Activated CD4-positive, alpha-beta T cell treated with anti-CD3 and anti-CD28 coated beads, Interleukin-2, amount 50 U/mL, for 48 hours (primary cell): ENCODE measurements at places on chromosomes 4 and X.

- DNase-seq, result no peak
Observed at GRCh38 chr4:153594210-153594609, 89.9 kb upstream of the TLR2 start.

DNA sequence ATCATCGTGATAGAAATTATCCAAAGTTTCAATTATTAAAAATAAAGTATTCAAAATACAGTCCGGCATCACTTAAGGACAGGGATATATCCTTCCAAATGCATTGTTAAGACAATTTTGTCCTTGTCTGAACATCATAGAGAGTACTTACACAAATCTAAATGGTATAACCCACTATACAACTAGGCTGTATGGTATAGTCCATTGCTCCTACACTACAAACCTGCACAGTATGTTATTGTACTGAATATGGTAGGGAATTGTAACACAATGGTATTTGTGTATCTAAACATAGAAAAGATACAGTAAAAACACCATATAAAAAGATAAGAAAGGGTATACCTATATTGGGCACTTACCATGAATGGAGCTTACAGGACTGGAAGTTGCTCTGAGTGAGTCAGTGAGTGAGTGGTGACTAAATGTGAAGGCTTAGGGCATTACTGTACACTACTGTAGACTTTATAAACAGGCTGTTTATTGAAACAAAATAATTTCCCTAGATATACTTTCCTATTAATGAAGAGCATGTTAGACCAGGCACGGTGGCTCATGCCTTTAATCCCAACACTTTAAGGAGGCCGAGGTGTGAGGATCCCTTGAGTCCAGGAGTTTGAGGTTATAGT, 44.8 kb upstream of the PTPN13 start:
- DNase-seq, result no peak

DNA sequence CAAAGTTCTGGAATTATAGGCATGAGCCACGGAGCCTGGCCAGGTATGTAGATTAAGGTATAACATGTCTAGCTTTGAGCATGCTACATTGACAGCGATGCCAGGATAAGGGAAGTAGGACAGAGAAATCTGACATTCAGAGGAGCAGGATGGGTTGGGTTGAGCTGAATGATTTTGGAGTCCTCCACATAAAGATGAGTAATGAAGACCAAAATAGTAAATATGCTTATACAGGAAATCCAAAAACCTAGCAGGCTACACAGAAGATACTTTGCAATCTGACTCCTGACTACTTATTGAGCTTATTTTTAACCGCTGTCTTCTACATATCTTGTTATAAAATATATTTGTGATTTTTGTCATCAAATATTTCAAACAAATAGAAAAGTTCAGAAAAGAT, 69.7 kb downstream of the PDGFC start:
- DNase-seq, result no peak

GRCh38 chrX:38106991-38107655, 100.8 kb downstream of the SYTL5 start:
- DNase-seq, result no peak

GRCh38 chrX:117969782-117970181, 146.8 kb downstream of the KLHL13 start:
- DNase-seq, result no peak

- DNase-seq, result no peak
Observed at GRCh38 chr4:385934-386707, 48.5 kb downstream of the ZNF141 start.

DNA sequence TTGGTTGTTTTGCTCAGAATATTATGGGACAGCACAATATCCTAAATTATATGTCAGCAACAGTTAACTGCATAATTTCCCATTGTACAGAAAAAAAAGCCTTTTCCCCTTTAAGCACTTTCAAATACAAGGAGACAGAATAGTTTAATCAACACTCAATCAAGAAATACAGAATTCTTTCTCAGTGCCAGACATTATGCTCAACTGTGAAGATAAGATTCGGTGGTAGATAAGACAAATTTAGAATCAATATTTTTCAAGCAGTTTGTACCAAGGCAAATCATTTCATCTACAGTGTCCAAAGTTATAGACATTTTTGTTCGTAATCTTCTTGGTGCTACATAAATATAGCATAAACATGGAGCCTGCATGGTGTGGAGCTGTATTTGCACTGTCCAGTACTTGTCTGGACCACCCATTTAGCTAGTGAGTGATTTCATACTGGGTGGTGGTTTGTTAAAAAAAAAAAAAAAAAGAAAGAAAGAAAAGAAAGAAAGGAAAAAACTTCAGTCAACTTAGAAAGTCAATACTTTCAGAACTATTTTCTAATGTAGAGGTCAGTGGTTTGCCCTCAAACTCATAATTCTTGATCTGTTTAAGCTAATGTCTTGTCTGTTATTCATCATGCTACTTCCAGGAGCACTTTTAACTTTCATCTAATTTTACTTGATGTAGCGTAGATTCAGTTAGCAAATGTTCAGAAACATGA, 522.9 kb downstream of the FAT4 start:
- no peak for DNase-seq

DNA sequence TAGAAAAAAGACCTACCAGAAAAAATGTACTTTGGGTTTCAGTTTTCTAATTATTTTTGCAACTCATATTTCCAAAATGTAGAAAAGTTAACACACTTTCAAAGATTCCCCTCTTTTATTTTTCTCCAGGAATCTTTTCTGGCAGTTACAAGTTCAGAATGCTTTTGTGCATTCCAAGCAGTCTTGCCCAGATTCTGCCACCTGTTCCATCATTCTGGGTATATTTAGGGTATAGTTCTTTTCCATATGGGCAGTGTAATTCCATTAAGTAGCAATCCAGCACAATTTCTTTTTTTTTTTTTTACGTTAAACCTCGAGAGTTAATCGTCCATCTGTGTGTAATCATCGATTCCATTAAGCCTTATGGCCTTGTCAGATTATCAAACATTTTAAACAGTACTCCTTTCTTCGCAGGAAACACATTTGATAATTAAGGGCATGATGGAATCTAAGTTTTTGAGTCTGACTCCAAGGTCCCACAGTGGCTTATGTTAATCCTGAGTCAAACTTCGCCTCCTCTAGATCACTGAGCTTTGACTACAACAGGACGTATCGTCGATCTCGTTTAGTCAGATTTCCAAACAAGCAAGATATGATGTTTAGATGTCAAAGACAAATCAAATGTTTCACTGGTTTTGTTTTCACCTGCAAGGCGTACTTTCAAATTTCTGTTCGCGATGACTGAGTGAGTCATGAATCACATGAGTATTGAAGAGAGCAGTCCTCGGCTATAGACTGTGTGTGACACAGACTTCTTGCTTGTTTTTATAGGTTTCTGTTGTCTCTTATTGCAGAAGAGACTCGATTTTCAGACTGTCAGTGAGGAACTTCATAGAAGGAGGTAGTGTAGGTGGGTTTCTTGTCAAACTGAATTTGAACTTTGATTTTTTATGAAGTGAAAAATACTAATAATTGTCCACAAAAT, 118.9 kb upstream of the GK2 start:
- DNase-seq, result no peak

GRCh38 chr4:2060611-2061185, 1.6 kb downstream of the NAT8L start:
- no peak for DNase-seq

GRCh38 chr4:1136048-1136447, 22.7 kb upstream of the RNF212 start:
- DNase-seq, result no peak

- DNase-seq, result no peak
Observed at GRCh38 chr4:74667944-74668343, 126.4 kb downstream of the BTC start.

- DNase-seq, result no peak
Observed at GRCh38 chrX:40040686-40041461, 56.9 kb downstream of the BCOR start.

GRCh38 chrX:69014200-69014599, 151.1 kb downstream of the PJA1 start:
- DNase-seq, result no peak

- DNase-seq, result no peak
Observed at GRCh38 chr4:104869831-104870230, 276.8 kb upstream of the TET2 start.

GRCh38 chr4:98778206-98778605, 119.8 kb upstream of the TSPAN5 start:
- no peak for DNase-seq

DNA sequence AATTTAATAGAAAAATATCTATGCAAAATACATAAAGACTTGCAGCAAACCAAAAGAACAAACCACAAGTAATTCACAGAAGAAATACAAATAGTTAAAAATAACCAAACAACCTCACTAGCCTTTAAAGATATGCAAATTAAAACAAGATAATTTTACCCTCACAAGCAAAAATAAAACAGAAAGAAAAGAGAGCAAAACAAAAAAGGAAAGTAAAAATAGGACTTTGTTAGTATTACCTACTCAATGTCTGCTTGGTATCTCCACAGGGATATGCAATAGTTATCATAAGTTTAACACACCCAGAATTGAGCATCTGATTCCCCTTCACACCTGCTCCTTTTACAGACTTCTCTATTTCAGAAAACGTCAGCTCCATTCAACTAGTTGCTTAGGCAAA, 737.5 kb upstream of the MAGEB2 start:
- DNase-seq, result no peak
